ENCODE measurements at places on chromosomes 6 and 20.

GRCh38 chr6:170184316-170184715 lies 106.6 kb downstream of the DLL1 start:
- DNase-seq: no peak

GRCh38 chr6:105459049-105459448 lies 56.2 kb upstream of the PREP start:
- DNase-seq: no peak

GRCh38 chr20:36115925-36116324 lies 38.6 kb upstream of the EPB41L1 start:
- DNase-seq: no peak

- DNase-seq: no peak
Observed at GRCh38 chr6:36682328-36683144, 4.0 kb downstream of the CDKN1A start.

GRCh38 chr20:36936341-36936740 lies 15.2 kb downstream of the SAMHD1 start:
- no peak for DNase-seq

GRCh38 chr6:64280569-64280968 lies 645.0 kb downstream of the PHF3 start:
- no peak for DNase-seq
